SHP77 (cell line): ENCODE measurements at places on chromosomes 4 and X.

GRCh38 chrX:134634691-134635090, 23.6 kb downstream of the PLAC1 start:
- no peak for DNase-seq

- no peak for DNase-seq
Observed at GRCh38 chr4:16572161-16572560, 326.3 kb downstream of the LDB2 start.

DNA sequence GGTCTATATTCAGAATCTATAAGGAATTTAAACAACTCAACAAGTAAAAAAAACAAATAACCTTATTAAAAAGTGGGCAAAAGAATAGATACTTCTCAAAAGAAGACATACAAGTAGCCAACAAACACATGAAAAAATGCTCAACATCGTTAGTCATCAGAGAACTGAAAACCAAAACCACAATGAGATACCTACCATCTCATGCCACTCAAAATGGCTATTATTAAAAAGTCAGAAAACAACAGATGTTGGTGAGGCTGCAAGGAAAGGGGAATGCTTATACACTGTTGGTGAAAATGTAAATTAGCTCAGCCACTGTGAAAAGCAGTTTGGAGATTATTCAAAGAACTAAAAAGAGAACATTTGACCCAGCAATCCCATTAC, 201.6 kb downstream of the QDPR start:
- DNase-seq: no peak

GRCh38 chr4:164467493-164467892, 286.4 kb upstream of the SMIM31 start:
- DNase-seq: no peak

DNA sequence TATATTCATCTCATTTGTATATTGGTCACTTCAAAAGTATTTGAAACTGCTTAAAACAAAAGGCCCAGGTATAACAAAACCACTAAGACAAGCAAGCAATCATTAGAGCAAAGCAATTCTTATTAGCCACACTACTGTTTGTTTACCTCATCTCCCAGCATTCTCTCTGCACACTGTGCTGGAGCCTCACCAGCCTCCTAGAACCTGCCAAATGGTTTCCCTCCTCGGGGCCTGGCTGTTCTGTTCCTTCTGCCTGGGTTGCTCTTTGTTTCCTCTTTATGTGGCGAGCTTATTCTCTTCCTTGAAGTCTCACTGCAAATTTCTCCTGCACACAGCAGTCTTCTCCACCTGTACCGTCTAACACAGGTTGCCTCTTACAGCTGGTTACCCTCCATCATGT, 67.5 kb upstream of the MND1 start:
- no peak for DNase-seq

DNA sequence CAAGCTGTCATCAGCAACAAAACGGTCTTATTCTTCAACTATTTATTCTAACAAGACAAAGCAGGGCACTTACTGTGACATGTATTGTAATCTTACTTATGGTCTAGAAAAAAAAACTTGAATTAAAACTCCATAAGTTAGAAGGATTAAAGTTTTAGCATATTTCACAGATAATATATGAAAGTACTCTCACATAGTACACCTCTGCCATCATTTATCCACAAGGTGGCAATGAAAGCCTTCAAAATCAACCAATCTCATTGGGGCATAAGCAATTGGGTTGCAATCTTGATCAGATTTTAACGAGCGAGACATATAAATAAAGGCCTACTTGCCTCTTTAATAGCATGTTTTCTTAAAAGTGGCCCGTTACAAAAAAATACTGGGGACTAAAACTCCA, 1382.9 kb downstream of the FAM133A start:
- no peak for DNase-seq

DNA sequence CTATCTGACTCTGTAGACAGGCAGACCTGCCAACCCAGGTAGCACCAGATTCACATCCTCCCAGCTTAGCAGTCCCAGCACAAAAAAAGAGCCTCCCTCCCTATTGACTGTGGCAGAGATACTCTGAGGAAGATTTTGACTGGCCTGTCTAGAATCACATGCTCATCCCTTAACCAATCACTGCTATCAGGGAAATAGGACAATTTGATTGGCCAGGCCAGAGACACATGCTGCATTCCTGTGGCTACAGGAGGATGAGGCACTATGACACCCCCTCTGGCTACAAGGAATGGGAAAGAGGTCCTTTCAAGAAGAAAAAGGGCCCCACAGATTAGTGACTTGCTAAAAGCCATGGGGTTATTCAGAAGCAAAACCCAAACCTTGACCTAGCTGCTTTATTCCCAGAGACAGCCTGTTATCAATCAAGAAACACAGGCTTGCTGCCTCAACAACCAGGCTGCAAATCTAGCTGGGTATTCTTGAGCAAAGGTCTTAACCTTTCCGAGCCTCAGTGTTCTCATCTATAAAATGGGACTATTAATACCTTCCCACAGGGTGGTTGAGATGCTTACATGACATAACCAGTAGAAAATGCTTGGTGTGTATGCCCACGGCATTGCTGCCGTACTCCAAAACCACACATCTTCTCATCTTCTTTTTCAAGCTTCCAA, 147.6 kb downstream of the BCOR start:
- no peak for DNase-seq

GRCh38 chr4:137530176-137530575, 2.1 kb downstream of the PCDH18 start:
- DNase-seq: no peak

- DNase-seq: no peak
Observed at GRCh38 chrX:16765594-16765993, 20.7 kb upstream of the TXLNG start.

DNA sequence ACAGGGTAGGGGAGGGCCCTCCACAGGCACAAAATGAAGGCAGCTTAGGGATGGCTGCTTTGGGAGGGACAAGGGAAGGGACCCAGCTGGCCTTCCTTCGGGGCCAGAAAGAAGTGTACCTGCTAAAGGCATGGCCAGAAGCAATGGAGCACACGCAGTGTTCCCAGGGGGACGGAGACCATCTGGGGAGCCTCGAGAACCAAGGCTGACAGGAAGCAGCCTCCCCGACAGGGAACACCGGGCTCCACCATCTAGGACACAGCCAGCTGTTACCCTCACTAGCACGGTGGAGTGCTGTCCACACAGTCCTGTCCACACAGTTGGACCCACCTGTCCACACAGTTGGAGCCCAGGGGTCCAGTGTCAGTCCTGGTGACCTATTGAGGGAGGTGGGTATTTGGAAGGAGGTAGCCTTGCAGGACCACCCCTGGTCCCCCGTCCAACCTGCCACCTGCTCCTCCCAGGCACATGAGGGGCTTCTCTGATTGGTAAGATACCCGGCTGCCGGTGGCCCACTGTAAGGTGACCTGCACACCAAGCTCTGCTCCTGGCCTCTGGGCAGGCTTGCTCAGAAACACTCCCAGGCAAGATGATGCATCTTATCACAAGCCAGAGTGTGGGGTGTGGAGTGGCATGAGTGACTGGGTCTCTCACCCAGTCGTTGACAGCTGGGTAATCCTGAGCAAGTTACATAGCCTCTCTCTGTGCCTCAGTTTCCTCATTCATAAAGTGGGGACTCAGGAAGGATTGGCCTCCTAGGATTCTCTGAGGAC, 20.5 kb upstream of the AFAP1 start:
- no peak for DNase-seq

GRCh38 chr4:158496030-158496741, 25.5 kb upstream of the RXFP1 start:
- DNase-seq: no peak

DNA sequence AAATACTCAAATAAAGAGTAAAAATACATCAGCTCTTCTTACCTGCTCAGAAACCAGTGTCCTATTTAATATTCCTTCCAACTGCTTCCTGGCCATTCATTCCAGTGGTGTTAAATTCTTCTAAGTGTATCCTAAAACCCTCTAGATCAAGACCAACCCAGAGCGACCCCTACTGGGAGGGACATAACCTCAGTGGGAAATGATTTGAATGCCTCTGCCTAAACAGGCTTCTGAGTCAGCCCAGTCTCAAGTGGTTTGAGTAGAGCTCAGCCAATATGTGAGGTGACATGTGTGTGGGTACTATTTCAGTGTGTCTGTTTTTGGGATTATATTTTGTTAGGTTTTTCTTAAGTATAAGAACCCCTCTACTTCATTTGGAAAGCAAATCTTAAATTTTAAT, 133.6 kb upstream of the ARHGEF9 start:
- no peak for DNase-seq

DNA sequence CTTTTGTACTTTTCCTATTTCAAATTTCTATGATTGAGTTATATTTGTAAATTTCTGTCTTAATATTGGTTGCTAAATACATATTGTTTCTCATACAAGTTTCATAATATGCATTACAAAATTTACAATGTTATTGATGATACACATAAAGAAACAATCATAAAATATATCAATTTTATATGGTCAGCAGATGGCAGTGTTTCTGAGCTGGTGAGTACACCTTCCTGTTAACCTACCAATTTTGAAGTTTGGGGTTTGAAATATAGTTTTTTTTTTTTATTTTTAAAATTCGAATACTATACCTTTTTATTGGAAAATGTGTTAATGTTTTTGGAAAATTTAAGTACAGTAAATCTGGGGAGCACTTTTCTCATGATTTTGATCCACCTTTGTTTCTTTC, 1953.1 kb upstream of the ADGRL3 start:
- DNase-seq: peak; percentile 21

DNA sequence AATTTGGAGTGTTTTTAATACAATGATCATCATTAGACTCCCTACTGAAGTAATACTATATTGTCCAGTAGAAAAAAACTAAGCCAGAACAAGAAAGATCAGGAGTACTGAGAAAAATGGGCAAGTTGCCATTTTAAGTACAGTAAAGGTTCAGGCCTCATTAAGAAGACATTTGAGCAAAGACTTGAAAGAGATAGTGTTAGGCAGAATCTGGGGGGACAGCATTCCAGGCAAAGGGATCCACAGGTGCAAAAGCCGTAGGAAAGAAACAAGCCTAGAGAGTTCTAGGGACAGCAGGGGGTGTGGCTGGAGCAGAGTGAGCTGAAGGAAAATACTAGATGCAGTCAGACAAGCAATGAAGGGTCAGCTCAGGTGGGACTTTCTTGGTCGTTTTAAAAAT, 58.1 kb upstream of the INTU start:
- DNase-seq: no peak

GRCh38 chr4:166091912-166092510, 219.0 kb downstream of the TLL1 start:
- peak; percentile 17 for DNase-seq

DNA sequence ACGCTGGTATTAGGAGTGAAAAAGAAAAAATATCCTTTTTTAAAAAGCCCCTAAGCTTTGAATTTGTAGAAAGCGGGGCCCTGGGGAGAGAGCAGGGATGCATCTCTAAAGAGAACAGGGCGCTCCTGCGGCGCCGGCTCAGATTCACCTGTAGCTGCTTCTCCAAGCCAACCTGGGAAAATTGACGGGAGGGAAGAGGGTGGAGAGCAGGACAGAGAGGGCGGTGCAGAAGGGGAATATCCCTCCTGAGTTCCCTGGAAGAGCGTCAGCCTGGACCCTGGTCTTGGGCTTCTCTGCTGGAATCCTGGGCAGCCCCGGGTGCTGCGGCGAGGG, 776 bp upstream of the SOWAHD start:
- no peak for DNase-seq

DNA sequence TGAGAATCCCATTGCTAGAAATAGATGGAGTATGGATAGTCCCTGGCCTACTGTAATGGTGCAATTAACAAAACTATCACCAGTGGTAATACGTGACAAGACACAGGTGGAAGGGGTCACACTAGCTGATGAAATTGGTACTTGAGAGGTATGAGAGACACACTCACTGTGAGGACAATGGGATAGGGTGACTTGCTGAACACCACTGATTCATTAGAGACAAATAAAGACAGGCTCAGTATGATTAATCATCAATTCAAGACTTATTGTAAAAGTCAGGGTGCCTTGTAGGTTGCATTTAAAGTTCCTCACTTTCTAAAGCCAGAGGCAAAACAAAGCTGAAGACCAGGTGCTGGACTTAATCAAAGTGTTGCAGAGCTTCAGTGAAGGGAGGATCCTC, 361.6 kb upstream of the EMCN start:
- no peak for DNase-seq

- peak; percentile 8 for DNase-seq
Observed at GRCh38 chr4:109803924-109804571, 2.2 kb upstream of the CFI start.

- DNase-seq: no peak
Observed at GRCh38 chrX:106946464-106946863, 26.3 kb downstream of the CLDN2 start.

- DNase-seq: no peak
Observed at GRCh38 chrX:134883137-134883700, 107.6 kb upstream of the SMIM10 start.

- DNase-seq: no peak
Observed at GRCh38 chrX:102745857-102746584, 25.5 kb downstream of the GPRASP3 start.
